ENCODE measurements at places on chromosomes 3 and 15.

- H3K27ac ChIP-seq: no peak overlapping the region
- no peaks in the 10 kb centered on the region for H3K27me3 ChIP-seq
- no peaks in the 10 kb centered on the region for H3K36me3 ChIP-seq
- no peaks in the 10 kb centered on the region for H3K4me1 ChIP-seq
These were observed 60.0 kb upstream of the MNS1 start for GRCh38 chr15:56524915-56525314.

GRCh38 chr3:9617056-9617455 lies 32.2 kb upstream of the MTMR14 start:
- H3K36me3 ChIP-seq: no peaks in the 10 kb centered on the region
- no peak overlapping the region for H3K4me3 ChIP-seq
- H3K27ac ChIP-seq: no peak overlapping the region
- DNase-seq: no peak

DNA sequence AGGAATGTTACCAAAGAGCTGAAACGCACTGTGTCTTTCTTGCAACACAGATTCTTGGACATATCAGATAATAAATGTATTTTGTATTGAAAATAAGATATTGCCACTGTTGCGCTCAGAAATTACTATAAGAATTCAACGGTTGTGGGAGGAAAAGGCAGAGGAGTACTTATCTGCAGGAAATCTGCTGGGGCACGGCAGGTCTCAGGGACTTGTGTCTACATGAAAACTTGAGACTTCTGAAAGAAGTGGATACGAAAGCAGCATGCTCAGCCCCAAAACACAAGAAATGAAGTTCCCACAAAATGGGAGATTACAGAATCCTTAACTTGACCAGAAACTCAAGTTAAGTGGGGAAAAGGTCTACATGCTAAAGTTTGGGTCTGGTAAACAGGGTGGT lies 86.5 kb downstream of the IGSF11 start:
- no peak overlapping the region for H3K27ac ChIP-seq
- no peaks in the 10 kb centered on the region for H3K27me3 ChIP-seq
- no peaks in the 10 kb centered on the region for H3K36me3 ChIP-seq
- H3K4me1 ChIP-seq: no peaks in the 10 kb centered on the region
- H3K4me3 ChIP-seq: no peak overlapping the region
- no peak for DNase-seq

GRCh38 chr15:31457631-31458526 lies 131.2 kb downstream of the KLF13 start:
- no peak for DNase-seq
- no peaks in the 10 kb centered on the region for H3K4me1 ChIP-seq
- no peak overlapping the region for H3K27ac ChIP-seq
- H3K27me3 ChIP-seq: no peaks in the 10 kb centered on the region
- H3K36me3 ChIP-seq: no peaks in the 10 kb centered on the region
- no peak overlapping the region for H3K4me3 ChIP-seq

DNA sequence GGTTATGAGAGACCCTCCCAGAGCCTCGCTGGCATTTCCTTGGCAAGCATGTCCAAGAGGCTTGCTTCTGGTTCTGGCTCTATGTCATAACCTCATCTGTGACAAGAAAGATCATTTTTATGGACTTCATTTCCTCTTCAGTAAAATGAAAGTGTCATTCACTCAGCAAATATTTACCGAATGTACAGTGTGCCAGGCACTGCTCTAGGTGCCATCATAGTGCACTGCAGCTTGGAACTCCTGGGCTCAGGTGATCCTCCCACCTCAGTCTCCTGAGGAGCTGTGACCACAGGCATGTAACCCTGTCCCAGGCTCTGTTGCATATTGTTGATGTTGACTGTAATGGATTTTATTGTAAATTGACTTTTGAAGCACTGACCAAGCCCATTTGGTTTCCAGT lies 18.7 kb upstream of the ITPKA start:
- H3K4me1 ChIP-seq: no peaks in the 10 kb centered on the region
- DNase-seq: no peak
- no peak overlapping the region for H3K4me3 ChIP-seq
- no peaks in the 10 kb centered on the region for H3K27me3 ChIP-seq
- no peak overlapping the region for H3K27ac ChIP-seq

DNA sequence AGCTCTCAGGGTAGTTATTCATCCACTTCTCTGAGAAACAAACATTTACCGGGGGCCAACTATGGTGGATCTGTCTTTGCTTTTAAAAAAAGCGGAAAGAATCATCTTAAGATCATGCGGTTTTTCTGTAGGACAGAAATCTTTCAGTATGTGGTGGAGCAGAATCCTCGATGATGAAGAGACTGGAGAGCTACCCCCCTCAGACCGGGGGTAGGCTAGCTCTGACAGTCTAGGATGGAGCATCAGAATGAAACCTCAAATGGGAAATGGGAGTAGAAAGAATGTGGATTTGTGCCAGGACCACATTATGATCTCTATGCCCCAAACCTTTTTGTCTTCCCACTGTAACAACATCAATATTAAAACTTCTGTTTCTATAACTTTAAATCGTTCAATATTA lies 30.3 kb downstream of the TPRG1 start:
- H3K4me3 ChIP-seq: no peak overlapping the region
- no peaks in the 10 kb centered on the region for H3K27me3 ChIP-seq
- no peak for DNase-seq
- no peaks in the 10 kb centered on the region for H3K36me3 ChIP-seq
- no peak overlapping the region for H3K27ac ChIP-seq

DNA sequence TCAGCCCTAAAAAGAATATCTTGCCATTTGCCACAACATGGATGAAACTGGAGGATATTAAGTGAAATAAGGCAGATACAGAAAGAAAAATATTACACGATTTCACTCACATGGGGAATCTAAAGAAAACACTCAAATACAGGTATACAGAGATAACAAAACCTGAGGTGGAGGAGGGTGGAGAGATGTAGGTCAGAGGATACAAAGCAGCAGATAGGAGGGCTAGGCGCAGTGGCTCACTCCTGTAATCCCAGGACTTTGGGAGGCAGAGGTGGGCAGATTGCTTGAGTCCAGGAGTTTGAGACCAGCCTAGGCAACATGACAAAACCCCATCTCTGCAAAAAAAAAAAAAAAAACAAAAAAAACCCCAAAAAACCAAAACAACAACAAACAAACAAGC lies 23.2 kb upstream of the SRPRB start:
- H3K4me3 ChIP-seq: no peak overlapping the region
- no peak overlapping the region for H3K27ac ChIP-seq
- no peaks in the 10 kb centered on the region for H3K4me1 ChIP-seq
- no peaks in the 10 kb centered on the region for H3K36me3 ChIP-seq
- no peaks in the 10 kb centered on the region for H3K27me3 ChIP-seq

DNA sequence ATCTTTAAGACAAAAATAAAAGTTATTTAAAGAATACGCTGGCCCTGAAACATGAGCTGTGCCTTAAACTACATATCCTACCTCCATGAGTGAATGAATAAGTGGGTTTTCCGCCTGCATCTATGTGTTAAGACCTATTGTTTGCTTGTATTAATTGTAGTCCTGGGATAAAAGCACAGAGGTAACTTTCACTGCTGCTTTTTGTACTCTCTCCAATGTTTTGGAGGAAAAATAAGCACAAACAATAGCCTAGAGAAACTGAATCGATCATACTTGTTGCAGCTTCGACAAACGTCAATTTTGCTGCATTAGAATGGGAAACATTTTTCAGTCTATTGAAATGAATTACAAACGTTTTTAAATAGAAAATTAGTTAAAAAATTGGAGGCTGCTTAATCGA lies 1.3 kb upstream of the CTNNB1 start:
- H3K36me3 ChIP-seq: no peaks in the 10 kb centered on the region
- H3K4me3 ChIP-seq: no peak overlapping the region
- DNase-seq: no peak
- H3K27me3 ChIP-seq: no peaks in the 10 kb centered on the region
- no peak overlapping the region for H3K27ac ChIP-seq
